ENCODE measurements at places on chromosomes 11 and 22.

GRCh38 chr11:95067039-95067840 lies 521 bp downstream of the SRSF8 start:
- peak; percentile 79 for DNase-seq

DNA sequence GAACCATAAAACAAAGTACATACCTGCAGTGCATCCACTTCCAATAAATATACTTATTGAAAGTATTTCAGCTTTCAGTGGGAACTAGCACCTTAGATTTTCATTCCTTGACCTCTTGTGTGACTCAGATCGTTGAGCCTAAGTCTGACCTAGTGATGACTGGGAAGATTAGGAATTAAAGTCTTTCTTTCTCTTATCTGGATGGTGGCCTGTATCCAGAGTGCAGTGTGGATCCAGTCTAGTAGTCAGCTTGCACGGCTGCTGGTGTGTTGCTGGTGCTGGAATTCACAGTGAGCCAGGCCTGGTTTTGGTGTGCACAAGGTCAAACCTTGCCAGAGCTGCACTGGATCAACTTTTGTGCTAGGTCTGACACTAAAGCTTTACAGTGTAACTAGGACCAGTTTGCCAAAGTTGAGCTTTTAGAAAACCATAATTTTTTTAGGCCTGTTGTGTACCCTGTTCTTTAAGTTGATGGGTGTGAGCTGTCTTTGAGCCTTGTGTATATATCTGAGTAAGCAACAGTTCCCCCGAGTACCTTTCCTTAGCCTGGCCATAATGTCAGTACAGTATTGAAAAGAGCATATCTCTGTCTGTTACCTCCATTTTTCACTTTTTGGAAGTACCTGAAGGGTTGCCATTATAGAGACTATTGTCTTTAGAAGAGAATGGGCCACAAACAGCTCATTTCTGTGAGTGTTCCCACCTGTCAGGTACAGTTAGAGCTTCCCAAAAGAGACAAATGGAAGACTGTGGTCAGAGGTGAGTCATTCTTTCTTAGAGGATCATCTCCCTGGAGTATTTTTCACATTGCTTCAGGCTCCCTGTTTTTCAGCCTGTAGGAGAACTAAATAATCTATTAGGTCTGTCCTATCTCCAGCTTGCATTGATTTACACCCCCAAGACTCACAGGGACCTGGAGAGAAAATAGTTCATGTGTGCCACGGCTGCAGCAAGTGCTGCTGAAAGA lies 89.8 kb downstream of the ALX4 start:
- no peak for DNase-seq

DNA sequence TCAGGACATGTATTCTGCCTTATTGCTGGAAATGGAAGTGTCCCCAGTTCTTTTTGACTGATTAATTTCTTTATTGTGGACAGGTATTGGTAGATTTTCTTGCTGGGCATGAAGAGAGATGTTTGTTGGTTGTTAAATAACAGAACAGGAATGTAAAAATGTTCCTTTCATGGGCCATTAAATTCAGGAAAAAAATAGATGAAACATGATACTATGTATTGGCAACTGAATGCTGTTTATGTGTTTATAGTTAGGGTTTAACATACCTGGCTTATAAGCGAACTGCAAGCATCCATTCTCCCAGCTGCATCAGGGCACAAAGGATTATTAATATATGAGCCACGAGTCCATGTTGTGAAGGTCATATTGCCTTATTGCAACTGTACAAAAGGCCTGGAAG lies 368.5 kb downstream of the NELL1 start:
- DNase-seq, result no peak

- no peak for DNase-seq
These were observed 102.7 kb downstream of the RASSF10 start for GRCh38 chr11:13111813-13112130.

GRCh38 chr22:39457198-39457555 lies 365 bp downstream of the MGAT3 start:
- DNase-seq, result no peak

DNA sequence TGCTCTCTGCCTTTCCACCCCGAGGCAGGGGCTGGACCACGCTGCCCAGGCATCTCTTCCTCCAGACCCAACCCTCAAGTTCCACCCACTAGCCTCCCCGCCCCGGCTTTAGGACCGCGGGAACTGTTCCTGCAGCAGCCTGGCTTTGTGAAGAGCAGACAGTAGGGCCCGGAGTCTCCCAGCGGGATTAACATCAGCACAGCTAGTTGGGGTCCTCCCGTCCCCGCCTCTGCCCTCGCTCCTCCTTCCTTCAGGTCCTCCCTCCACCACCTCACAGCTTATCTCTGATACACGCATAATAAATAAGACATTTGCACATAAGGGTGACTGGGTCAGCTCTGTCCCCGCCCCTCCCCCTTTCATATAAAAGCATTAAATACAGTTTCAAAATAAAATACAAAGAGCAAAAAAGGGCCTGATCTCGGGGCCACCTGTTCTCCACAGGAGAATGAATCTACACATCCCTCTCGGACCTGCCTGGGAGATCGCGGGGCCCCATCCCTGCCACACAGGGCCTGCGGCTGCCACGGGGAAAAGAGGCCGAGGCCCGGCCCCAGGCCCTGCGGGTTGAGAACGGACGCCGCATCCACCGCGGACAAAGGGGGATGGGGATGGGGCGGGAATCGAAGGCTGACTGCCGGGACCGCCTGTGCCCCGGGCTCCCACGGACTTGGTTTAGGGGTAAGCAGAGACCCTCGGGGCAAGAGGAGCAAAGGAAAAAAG lies 6.5 kb downstream of the ZFTA start:
- no peak for DNase-seq

- DNase-seq, result no peak
These were observed 1375.6 kb upstream of the TENM4 start for GRCh38 chr11:80816454-80816847.

DNA sequence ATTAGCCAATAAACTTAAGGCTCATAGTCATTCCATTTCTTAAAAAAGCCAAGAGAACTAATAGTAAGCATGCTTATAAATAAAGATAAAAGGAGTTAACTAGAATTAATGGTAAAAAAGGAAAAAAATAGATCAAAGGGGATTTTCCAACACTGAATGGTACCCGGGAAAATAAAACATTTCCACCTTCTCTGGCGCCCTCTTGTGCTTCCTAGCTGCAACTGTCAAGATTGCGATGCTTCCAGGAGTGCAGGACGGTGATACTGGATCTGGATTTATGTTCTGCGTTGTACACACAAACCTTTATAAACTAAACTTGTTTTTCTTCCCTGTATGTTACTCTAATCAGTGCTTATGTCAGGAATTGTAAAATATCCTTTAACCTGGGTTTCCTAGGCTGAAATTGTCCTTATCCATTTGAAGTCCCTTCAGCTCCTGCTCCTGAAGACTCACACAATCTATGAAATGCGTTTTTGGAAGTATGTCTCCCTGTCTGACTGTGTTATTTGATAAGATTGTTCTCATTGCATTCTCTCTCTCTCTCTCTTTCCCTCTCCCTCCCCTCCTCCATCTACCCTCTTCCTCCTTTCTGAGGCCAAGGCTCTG lies 9.6 kb upstream of the HTATIP2 start:
- DNase-seq, result peak; percentile 25

GRCh38 chr22:19886605-19887255 lies 32.1 kb upstream of the GNB1L start:
- DNase-seq, result peak; percentile 24

GRCh38 chr11:1478544-1478943 lies 8.0 kb downstream of the MOB2 start:
- DNase-seq, result no peak

GRCh38 chr11:64728757-64729365 lies 5.9 kb upstream of the NRXN2 start:
- no peak for DNase-seq

DNA sequence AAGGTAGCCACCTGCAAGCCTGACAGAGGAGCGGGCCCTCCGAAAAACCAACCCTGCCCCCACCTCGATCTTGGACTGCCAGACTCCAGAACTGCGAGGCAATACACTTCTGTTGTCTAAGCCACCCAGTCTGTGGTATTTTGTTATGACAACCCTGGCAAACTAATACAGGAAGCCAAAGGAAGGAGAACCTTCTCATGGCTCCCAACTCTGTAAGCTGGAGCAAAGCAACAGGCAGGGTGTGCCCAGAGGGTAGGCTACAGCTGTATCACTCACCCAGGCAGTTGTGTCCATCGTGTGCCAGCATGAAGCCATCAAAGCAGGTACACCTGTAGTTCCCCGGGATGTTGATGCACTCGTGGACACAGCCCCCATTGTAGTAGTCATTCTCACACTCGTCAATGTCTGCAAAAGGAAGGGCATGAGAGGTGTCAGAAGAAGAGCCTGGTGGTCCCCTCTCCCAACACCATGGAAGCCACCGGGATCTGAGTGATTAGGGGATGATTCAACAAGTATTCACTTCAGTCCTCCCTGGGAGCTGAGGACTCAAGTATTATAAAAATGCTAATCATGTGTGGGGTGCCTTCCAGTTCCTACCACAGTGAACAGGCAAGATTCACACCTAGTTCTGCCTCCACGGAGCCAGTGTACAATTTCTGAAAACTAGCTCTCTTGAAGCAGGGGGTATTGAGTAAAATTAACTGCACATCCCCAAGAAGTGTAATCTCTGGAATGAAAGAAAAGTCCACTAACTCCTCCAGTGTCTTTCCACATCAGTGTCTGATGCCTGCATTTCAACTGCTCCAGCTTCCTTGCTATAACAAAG lies 23.3 kb downstream of the SCUBE1 start:
- no peak for DNase-seq

- DNase-seq, result no peak
These were observed 20.2 kb upstream of the CHKA start for GRCh38 chr11:68141246-68142027.

- peak; percentile 75 for DNase-seq
These were observed 6.4 kb upstream of the ARFGAP3 start for GRCh38 chr22:42863349-42863961.

GRCh38 chr22:50621356-50621880 lies 6.5 kb downstream of the ARSA start:
- DNase-seq, result peak; percentile 55

DNA sequence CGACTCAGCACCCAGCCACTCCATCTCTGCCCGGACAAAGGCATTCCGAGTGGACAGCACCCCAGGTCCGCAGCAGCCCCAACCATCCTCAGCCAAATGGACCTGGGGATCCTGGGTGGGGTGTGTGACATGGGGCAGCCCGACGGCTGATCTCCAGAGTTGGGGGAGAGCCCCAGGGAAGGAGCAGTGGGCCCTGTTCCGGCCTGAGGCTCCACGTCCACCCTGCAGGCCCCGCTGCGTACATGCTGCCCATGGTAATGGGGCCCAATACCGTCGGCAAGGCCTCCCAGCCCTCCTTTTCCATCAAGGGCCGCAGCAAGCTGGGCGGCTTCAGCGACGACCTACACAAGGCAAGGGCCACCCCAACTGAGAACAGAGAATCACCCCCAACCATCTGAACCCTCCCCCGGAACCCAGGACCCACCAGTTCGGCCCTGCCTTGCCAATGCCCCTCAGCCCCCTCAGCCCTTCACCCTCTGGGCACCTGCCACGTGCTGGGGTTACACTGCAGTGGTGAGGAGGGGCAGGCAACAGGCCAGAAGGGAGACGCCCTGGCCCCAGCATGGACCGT lies 5.4 kb downstream of the SCGB1C1 start:
- DNase-seq, result no peak

DNA sequence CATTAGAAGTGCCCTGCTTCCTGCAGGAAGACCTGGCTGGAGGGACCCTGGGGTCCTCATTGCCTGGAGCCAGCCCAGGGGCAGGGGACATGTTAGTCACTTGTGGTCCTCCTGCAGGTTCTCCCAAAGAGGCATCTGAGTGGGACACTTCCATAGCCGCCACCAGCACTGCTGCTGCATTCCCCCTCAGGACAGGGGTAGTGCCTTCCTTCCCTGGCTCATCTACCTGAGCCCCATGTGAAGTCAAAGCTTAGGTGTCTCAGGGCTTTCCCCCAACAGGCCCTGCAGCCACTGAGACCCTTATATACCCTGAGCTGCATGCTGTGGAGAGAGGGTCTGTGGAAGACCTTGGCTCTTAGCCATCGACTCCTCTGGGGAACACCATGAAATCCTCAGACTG lies 45.0 kb upstream of the VPREB1 start:
- DNase-seq, result no peak

DNA sequence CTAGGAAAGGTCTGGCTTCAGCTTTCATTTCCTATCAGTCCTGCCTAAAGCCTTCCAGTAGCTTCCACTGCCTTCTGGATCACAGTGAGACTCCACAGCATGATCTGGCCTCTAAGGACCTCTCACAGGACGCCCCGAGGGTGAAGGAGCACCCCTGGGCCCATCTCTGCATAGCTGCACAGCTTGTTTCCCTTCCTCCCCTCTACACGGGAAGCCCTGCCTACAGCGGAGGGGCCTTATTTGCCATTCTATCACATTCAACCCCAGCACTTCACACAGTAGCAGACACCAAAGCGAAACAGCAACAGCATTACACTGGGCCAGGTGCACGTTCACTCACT lies 162.3 kb upstream of the GRK3 start:
- no peak for DNase-seq

- no peak for DNase-seq
These were observed 156.4 kb downstream of the FAM181B start for GRCh38 chr11:82577246-82577645.

- DNase-seq, result no peak
These were observed 2.2 kb upstream of the NUP160 start for GRCh38 chr11:47850337-47850736.

- no peak for DNase-seq
These were observed 180.1 kb upstream of the NECTIN1 start for GRCh38 chr11:119909077-119909476.

- no peak for DNase-seq
These were observed 1422.4 kb downstream of the LRRC4C start for GRCh38 chr11:40037005-40037404.

- no peak for DNase-seq
These were observed 39.1 kb downstream of the IZUMO1R start for GRCh38 chr11:94343495-94343894.

DNA sequence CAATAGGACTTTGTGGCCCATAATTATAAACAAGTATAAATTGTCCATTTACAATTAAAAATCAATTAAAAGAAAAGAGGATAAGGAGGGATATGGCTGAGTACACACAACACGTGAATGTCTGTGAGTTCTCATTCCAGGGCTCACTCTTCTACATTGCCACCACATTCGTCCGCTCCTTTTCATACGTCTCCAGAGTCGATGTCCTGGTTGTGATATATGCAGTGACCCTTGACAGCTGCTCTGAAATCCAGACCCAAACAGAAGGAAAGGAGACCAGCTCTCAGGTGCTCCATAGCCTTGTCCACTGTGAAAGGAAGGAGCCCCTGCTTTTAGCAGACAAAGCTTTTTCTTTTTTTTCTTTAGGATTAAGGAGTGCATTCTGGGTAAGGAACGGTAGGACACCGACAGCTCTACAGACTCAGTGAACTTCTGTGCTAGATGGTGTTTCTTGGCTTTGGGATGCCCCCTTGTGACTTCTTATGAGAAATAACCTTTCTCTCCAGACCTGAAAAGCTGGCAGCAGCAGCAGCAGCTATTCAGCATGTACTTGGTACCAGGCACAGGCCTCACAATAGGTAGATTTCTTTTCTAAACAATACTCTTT lies 19.7 kb upstream of the DNAJB13 start:
- no peak for DNase-seq

- DNase-seq, result no peak
These were observed 723.0 kb downstream of the KCNA4 start for GRCh38 chr11:29293825-29294224.

- DNase-seq, result no peak
These were observed 86.5 kb upstream of the B3GAT1 start for GRCh38 chr11:134498326-134499139.

Measured in stimulated activated CD4-positive, alpha-beta T cell treated with anti-CD3 and anti-CD28 coated beads, Interleukin-4, amount 100 ng/mL, for 24 hours (primary cell).